Osteoblast (primary cell): ENCODE measurements at places on chromosomes 5 and 9.
A peak's percentile ranks its signal among the peaks of the same experiment; 100 is the strongest.

- no peak for DNase-seq
Measured at GRCh38 chr5:176700239-176700847, 53.1 kb downstream of the TSPAN17 start.

- no peak for DNase-seq
Measured at GRCh38 chr5:77235846-77236721, 25.6 kb downstream of the PDE8B start.

DNA sequence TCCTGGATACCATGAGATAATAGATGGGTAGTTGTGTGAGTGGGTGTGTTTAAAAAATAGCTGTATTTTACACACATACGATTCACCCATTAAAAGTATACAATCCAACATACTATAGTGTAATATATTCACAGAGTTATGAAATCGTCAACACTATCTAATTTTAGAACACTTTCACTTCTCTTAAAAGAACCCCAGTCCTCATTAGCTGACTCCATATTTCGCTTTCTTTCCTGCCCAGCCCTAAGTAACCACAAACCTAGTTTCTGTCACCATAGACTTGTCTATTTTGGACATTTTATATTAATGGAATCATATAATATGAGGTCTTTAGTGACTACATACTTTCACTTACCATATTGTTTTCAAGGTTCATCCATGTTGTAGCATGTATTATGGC, 63.8 kb upstream of the S1PR3 start:
- no peak for DNase-seq

DNA sequence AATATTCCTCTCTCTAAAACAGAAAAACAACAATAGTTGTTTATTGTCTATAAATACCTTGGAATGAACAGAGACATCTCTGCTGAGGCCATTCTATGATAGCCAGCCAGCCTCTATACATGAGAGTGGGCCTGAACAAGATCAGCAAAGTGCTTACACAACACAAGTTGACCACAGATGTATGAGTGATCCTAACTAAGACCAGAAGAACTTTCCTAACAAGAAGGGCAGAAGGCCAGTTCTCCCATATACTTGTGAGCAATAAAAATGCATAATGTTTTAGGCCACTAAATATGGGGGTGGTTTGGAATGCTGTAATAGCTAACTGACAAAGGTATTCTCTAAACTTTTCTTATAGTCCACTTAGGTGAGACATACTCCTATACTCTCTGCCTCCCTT, 345.7 kb downstream of the SPATA31D1 start:
- DNase-seq: peak; percentile 48

- DNase-seq: no peak
Measured at GRCh38 chr5:33276628-33276950, 164.2 kb upstream of the TARS1 start.

DNA sequence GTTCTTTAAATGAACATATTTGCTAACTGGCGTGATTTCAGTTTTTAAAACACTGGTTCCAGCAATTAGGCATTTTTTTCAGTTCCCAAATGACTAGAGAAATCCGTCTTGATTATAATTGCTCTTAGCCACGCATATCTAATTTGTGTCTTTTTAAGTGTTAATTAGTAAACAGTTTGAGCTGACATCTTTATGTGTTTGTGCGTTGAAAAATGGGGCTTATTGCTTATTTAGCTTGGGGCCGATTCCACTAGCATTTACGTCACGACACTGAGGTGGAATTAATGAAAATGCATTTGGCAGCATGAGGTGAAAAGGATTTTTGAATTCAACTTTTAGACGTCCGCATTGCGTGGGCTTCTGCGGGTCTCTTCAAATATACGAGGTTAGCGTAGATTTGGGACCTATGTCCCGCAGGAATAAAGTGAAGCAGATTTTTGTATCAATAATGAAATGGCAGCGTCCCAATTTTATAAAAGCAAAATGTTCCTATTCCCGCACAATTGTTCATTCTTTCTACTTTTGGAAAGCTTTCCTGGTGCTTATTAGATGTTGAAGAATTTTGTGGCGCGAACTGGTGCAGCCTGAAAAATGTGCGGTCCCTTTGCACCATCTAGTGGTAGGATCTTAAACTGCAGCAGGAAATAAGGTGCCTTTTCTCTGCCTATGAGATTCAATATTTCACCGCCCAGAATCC, 122.7 kb upstream of the LMX1B start:
- peak; percentile 85 for DNase-seq

GRCh38 chr5:150402229-150402773, 10.4 kb downstream of the CD74 start:
- peak; percentile 36 for DNase-seq

- no peak for DNase-seq
Measured at GRCh38 chr5:59722874-59723273, 170.7 kb downstream of the PDE4D start.

DNA sequence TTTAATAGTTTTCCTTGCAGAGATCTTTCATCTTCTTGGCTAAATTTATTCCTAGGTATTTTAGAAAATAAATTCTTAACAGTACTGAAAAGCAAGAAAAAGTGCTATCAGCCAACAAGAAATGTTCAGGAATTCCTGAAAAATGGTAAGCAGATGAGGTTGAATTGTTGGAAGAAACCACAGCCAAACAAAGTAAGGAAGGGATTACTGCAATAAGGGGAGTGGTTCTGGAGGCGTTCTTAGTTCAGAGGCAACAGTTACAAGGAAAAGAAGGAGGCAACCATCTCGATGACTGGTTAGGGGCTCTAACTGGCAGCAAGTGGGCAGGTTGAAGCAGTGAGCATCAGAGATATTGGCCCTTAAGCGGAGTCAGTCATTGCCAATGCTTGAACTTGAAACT, 12.8 kb upstream of the OR13J1 start:
- DNase-seq: no peak
